ENCODE measurements at places on chromosomes 6 and 20. TPM values are rescaled to one million over a fixed set of nuclear protein-coding genes. Genes with fewer than 3 reads are reported as not detected.

GRCh38 chr20:51380401-51381385 lies 161.8 kb downstream of the NFATC2 start:
- no peak for DNase-seq
- no peak overlapping the region for H3K27ac ChIP-seq
- H3K27me3 ChIP-seq, result no peaks in the 10 kb centered on the region
- H3K36me3 ChIP-seq, result no peaks in the 10 kb centered on the region
- H3K4me3 ChIP-seq, result no peak overlapping the region
- H3K4me1 ChIP-seq, result no peaks in the 10 kb centered on the region

Gene KIF3B
- total RNA-seq, result 22.4 TPM

Gene SCRT2
- total RNA-seq, result 0.34 TPM

Gene ADAM33
- total RNA-seq, result 5.7 TPM

Gene GRIK2
- total RNA-seq, result 2.2 TPM

DNA sequence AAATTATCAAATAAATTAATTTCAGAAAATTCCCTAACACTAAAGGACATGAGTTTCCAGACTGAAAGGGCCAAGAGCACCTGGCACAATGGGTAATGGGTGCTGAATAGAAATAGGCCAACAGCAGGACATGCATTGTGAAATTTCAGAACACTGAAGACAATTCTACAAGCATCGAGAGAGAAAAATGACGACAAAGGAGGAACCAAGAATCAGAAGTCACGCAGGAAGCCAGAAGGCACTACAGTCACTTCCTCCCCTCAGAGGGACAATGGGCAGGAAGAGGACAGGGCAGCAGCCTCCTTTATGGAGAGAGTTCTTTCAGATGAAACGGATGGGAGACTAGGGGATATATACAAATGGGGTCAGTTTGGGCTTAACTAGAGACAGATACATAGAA lies 29.6 kb downstream of the PCNA start:
- H3K36me3 ChIP-seq, result no peaks in the 10 kb centered on the region
- no peaks in the 10 kb centered on the region for H3K27me3 ChIP-seq
- no peak overlapping the region for H3K4me3 ChIP-seq
- H3K27ac ChIP-seq, result no peak overlapping the region

Gene OR2B2
- not detected for total RNA-seq

Gene SLC26A8
- total RNA-seq, result 0.56 TPM

DNA sequence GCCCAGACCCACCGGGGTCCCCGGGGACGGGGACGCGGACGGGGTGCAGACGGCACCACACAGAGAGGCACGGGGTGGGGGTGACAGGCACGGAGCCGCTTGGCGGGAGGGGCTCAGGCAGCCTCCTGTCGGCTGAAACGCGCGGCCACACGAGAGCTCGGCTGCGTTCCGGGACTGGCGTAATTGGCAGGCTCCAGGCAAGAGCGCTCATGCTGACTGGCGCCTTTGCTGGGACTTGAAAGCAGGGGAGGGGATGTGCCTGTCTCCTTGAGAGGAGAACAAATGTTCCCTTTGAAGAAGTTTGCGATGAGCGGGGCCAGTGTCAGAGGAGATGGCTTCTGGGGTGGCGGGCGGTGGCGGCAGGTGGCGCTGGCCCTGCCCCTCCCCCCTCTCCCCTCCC lies 25.8 kb downstream of the BHLHE23 start:
- no peak overlapping the region for H3K27ac ChIP-seq
- H3K36me3 ChIP-seq, result no peaks in the 10 kb centered on the region
- no peak for DNase-seq
- H3K27me3 ChIP-seq, result no peaks in the 10 kb centered on the region
- H3K4me1 ChIP-seq, result no peaks in the 10 kb centered on the region

DNA sequence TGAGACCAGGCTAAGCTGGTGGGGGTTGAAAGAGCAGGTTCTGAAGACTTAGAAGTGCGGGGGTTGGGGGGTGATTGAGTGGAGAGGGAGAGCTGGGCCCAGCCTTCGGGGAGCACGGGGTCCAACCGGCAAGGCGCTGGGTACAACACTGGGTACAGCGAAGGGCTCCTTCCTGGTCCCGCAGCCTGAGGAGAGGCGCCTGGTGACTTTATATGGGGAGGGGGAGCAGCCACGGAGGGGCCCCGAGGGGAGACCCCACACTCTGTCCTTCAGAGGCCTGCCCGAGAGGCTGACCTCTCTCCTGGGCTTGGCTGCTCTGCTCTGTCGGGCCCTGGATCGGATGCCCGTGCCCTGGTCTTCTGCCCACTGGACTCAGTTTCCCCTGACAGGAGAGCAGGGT lies 10.4 kb upstream of the NTSR1 start:
- no peaks in the 10 kb centered on the region for H3K36me3 ChIP-seq
- no peak overlapping the region for H3K27ac ChIP-seq
- H3K27me3 ChIP-seq, result no peaks in the 10 kb centered on the region
- DNase-seq, result no peak
- H3K4me3 ChIP-seq, result no peak overlapping the region

Gene SLC22A7
- not detected for total RNA-seq

DNA sequence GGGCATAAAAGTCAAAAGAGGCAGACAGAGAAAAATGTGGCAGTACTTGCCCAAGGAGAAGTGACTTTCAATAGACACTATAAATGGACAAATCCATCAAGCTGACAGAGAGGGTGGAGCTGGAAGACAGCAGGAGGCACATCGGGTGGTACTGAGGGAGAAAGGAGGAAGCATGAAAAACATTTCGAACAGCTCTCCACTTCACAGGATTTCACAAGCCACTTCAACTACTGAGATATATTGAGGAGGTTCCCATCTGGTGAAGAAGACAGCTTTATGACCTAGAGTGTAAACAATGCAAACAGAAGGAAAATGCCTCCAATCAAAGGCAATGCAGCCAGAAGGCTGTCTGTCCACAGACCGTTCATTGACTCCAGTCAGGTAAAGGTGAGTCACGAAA lies 259.4 kb upstream of the ECI2 start:
- H3K27me3 ChIP-seq, result no peaks in the 10 kb centered on the region
- no peak overlapping the region for H3K27ac ChIP-seq
- no peaks in the 10 kb centered on the region for H3K36me3 ChIP-seq
- peaks cover 3% of the 10 kb centered on the region for H3K4me1 ChIP-seq

Gene SMIM26
- total RNA-seq, result 73.0 TPM

- no peak overlapping the region for H3K27ac ChIP-seq
- no peaks in the 10 kb centered on the region for H3K27me3 ChIP-seq
- H3K4me3 ChIP-seq, result no peak overlapping the region
- DNase-seq, result peak; percentile 47
- peaks cover 20% of the 10 kb centered on the region for H3K36me3 ChIP-seq
These were observed 27.0 kb downstream of the RPRD1B start for GRCh38 chr20:38060536-38060935.

DNA sequence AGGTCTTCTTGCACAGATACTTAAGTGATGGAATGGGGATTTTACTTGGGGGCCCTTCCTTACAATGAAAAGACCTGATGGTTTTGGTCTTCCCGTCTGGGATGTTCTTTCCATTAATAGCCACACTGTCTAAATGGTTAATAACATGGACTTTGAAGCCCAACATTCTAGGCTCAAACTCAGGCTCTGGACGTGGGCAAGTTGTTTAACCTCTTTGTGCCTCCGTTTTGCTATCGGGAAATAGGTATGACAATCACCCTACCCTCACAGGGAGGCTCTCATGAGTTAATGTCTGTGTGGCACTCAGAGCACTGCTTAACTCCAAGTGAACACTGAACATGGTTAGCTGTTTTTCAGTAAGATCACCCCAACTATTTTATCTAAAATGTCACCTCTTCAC lies 360.7 kb upstream of the FLRT3 start:
- H3K4me1 ChIP-seq, result no peaks in the 10 kb centered on the region
- no peak overlapping the region for H3K27ac ChIP-seq
- no peak for DNase-seq
- no peaks in the 10 kb centered on the region for H3K27me3 ChIP-seq
- no peaks in the 10 kb centered on the region for H3K36me3 ChIP-seq
- no peak overlapping the region for H3K4me3 ChIP-seq

Gene STK4
- total RNA-seq, result 33.8 TPM

Gene WFDC5
- not detected for total RNA-seq

Gene PHACTR3
- not detected for total RNA-seq

GRCh38 chr6:11160199-11160598 lies 48.7 kb upstream of the ERVFRD-1 start:
- no peak for DNase-seq
- no peak overlapping the region for H3K27ac ChIP-seq
- no peaks in the 10 kb centered on the region for H3K4me1 ChIP-seq
- no peaks in the 10 kb centered on the region for H3K36me3 ChIP-seq

Gene TAGAP
- not detected for total RNA-seq

DNA sequence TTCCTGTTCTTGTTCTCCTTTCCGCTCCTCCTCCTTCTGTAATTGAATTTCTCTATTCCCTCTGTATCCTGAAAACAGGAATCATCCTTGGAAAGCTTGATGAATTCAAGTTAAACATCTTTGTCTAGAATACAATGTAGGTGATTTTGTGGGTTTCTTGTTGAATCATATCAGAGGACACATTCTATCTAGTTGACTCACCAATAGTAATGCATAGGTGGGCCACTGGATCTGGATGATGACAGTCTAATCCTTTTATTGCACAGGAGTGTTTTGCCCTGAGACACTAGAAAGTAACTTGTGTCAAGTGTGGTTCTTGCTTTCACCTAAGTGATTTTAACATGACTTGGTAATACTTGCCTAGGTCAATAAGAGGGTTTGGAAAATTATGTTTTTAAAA lies 164.3 kb downstream of the RFPL4B start:
- no peak overlapping the region for H3K4me3 ChIP-seq
- DNase-seq, result no peak
- H3K27ac ChIP-seq, result no peak overlapping the region

DNA sequence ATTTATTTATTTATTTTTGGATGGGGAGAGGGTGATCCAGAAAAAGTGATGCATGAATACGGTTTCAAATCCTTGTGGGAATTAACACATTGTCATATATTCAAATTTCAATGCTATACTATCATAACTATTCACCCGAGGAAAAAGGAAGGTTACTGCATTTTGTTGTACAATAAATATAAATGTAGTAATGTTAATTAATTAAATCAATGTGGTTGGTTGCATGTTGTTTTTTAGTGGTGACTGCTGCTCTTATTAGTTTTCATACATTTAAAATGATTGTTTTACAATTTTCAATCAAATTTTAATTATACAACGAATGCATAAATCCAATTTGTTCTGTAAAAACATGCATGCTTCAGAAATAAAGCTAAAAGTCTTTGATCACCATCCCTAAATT lies 180.5 kb downstream of the ZFP64 start:
- H3K27me3 ChIP-seq, result no peaks in the 10 kb centered on the region
- H3K36me3 ChIP-seq, result no peaks in the 10 kb centered on the region
- H3K27ac ChIP-seq, result no peak overlapping the region
- no peak for DNase-seq
- H3K4me3 ChIP-seq, result no peak overlapping the region
- no peaks in the 10 kb centered on the region for H3K4me1 ChIP-seq

- no peaks in the 10 kb centered on the region for H3K4me1 ChIP-seq
- H3K36me3 ChIP-seq, result peaks cover 2% of the 10 kb centered on the region
- H3K4me3 ChIP-seq, result no peak overlapping the region
- no peaks in the 10 kb centered on the region for H3K27me3 ChIP-seq
- no peak for DNase-seq
These were observed 67.5 kb upstream of the PBOV1 start for GRCh38 chr6:138285800-138286199.

GRCh38 chr6:113653275-113653674 lies 203.9 kb upstream of the MARCKS start:
- DNase-seq, result no peak
- no peak overlapping the region for H3K4me3 ChIP-seq
- no peak overlapping the region for H3K27ac ChIP-seq
- H3K27me3 ChIP-seq, result no peaks in the 10 kb centered on the region
- H3K4me1 ChIP-seq, result no peaks in the 10 kb centered on the region

- no peak overlapping the region for H3K4me3 ChIP-seq
- no peak for DNase-seq
- no peak overlapping the region for H3K27ac ChIP-seq
- no peaks in the 10 kb centered on the region for H3K36me3 ChIP-seq
These were observed 499.6 kb upstream of the SULF2 start for GRCh38 chr20:48284837-48285236.

DNA sequence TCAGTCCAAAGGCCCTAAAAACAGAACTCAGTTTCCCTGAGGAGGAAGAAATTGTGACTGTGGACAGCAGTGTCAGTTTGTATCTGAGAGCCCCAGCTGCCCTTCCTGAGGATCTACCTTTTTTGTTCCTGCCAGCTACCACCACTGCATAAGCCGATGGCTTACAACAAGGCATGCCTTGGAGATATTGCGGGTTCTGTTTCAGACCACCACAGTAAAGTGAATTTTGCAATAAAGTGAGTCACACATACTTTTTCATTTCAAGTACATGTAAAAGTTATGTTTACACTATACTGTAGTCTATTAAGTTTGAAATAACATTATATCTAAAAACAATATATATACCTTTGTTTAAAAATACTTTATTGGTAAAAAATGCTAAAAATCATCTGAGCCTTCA lies 9.6 kb upstream of the CST3 start:
- H3K4me3 ChIP-seq, result no peak overlapping the region
- no peaks in the 10 kb centered on the region for H3K36me3 ChIP-seq
- DNase-seq, result no peak

- 0 out of 2 replicates have a peak overlapping the region, but pooled peaks have one; percentile 62 for H3K27ac ChIP-seq
- peak overlapping the region; percentile 93 for H3K4me3 ChIP-seq
- H3K4me1 ChIP-seq, result peaks cover 8% of the 10 kb centered on the region
These were observed 945 bp downstream of the FAXC start for GRCh38 chr6:99348288-99349170.

DNA sequence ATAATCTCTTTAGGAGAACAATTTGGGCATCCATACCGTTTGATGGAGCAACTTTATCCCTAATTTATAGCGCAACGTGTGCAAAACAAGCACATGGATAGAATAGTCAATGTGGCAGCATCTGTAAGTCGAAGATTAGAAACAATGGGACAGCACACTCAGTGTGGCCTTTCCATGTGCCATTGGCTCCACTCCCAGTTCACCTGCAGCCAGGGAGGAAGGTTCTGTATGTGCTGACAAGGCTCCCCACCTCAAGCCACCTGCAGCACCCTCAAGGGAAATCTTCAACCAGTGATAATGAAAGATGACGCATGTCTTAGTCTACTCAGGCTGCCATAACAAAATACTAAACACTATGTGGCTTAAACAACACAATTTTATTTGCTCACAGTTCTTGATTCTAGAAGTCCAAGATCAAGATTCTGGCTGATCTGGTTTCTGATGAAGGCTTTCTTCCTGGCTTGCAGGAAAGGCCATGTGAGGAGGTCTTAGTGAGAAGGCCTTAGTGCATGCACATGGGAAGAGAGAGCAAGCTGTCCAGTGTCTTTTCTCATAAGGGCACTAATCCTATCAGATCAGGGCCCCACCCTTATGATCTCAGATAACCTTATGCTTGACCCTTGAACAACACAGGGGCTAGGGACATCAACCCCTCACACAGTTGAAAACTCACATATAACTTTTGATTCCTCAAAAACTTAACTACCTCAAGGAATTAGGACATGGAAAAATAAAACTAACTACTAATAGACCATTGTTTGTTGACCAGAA lies 34.9 kb upstream of the SHLD1 start:
- H3K4me3 ChIP-seq, result no peak overlapping the region
- no peak overlapping the region for H3K27ac ChIP-seq
- H3K4me1 ChIP-seq, result no peaks in the 10 kb centered on the region

GRCh38 chr20:36167902-36168503 lies 13.5 kb downstream of the EPB41L1 start:
- no peaks in the 10 kb centered on the region for H3K36me3 ChIP-seq
- H3K27ac ChIP-seq, result no peak overlapping the region
- DNase-seq, result no peak
- no peak overlapping the region for H3K4me3 ChIP-seq
- H3K27me3 ChIP-seq, result no peaks in the 10 kb centered on the region

Gene ULBP3
- 3.3 TPM for total RNA-seq
